Activated T-helper 2 cell treated with anti-CD3 and anti-CD28 coated beads, Interferon-gamma antibody, Interleukin-2, Interleukin-4, amounts not matched to agents 10 μg/mL and 5 μg/mL and 100 μg/mL, durations not matched to agents 14 hours and 24 hours and 36 hours (primary cell): ENCODE measurements at places on chromosomes 2 and 18. TPM values are rescaled to one million over a fixed set of nuclear protein-coding genes. Genes with fewer than 3 reads are reported as not detected.

DNA sequence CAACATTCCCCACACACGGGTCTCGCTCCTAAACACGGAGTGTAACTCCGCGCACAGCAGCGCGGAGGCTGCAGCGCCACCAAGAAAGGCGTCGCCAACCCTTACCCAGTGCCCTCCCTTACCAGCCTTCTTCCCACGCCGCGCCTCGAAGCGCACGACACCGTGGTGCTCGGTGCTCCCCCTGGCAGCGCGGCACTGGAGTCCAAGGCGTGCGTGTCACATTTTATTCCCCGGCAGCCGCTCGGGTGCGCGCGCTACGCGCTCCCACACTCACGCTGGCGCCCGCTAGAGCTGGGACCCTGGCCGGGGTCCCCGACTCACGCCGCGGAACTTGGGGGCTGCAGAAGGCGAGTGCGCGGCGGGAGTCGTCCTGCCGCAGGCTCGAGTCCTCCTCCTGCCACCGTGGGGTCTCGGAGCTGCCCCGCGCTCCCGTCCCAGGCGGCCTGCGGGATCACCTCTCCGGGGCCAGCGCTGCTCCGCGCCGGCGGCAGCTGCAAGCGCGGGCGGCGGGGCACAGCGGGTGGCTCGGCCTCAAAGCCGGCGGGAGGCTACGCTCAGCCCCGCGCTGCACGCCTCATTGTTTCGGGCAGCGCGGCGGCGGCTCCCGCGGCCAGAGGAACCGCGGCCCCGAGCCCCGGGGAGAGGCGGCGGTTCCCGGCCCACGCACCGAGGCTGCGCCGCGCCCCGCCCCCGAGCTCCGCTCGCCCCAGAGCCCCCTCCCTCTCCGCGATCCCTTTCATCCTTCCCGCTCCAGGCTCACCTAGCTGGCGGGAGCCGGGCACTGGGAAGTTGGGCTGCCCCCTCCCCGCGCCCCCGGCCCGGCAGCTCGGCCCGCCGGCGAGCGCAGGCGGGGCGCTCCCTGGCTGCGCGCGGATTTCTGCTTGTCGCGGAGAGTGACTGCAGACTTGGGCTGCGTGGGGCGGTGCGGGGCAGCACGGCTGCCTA lies at the start of gene ST6GAL2:
Gene ST6GAL2, minus strand, starts transcription at position 197 of the 945 bp plus-strand sequence. CDS start 42,190 bp downstream, outside the sequence.
- peaks cover 33% of the 10 kb centered on the region for H3K27me3 ChIP-seq
- H3K4me3 ChIP-seq, result no peak within 1 kb of the TSS
- no peak within 1 kb of the TSS for H3K27ac ChIP-seq
- DNase-seq, result no peak

GRCh38 chr2:209988010-209988409 lies 14.4 kb upstream of the RPE start:
- DNase-seq, result no peak
- peaks cover 23% of the 10 kb centered on the region for H3K27me3 ChIP-seq
- H3K4me1 ChIP-seq, result peaks cover 4% of the 10 kb centered on the region
- H3K36me3 ChIP-seq, result no peaks in the 10 kb centered on the region

DNA sequence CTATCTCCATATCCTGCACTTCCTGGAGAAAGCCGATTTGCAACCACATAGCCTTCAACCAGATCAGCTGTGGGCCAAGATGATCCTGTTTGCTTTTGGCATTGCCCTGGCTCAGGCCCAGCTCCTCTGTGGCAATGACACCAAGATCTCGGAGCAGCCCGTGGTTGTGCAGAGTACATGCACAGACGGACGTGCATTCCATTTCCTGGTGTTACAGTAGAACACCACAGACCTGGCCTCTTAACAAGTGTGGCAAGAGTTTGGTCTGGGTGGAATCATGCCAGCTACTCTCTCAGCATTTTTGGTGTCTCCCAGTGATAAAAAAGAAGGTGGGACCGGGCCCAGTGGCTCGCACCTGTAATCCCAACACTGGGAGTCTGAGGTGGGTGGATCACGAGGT lies 20.0 kb downstream of the MALT1 start:
- no peaks in the 10 kb centered on the region for H3K27me3 ChIP-seq
- no peak overlapping the region for H3K4me3 ChIP-seq
- no peak overlapping the region for H3K27ac ChIP-seq
- H3K36me3 ChIP-seq, result peaks cover 70% of the 10 kb centered on the region

- peaks cover 1% of the 10 kb centered on the region for H3K4me1 ChIP-seq
- H3K36me3 ChIP-seq, result no peaks in the 10 kb centered on the region
- no peak for DNase-seq
These were observed 471.1 kb upstream of the MEX3C start for GRCh38 chr18:51668607-51669006.

DNA sequence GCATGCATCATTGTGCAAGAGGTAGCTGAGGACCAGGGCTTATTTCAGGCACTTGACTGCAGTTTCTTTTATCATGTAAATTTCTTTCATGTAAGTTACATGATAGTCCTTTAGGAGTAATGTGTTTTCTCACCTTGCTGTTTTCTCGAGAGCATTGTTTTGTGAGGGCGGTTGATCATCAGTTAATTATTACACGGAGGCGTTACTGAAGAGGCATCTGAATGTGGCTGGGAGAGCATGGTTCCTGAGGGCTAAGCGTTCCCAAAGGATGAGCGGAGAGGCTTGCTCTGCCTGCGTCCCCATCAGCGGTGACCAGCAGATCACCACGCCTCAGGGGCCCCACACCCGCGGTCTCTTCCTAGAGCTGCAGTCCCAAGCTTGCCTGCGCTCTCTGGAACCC lies 156.1 kb upstream of the NFATC1 start:
- no peaks in the 10 kb centered on the region for H3K36me3 ChIP-seq
- no peak for DNase-seq
- no peak overlapping the region for H3K4me3 ChIP-seq
- no peaks in the 10 kb centered on the region for H3K4me1 ChIP-seq

DNA sequence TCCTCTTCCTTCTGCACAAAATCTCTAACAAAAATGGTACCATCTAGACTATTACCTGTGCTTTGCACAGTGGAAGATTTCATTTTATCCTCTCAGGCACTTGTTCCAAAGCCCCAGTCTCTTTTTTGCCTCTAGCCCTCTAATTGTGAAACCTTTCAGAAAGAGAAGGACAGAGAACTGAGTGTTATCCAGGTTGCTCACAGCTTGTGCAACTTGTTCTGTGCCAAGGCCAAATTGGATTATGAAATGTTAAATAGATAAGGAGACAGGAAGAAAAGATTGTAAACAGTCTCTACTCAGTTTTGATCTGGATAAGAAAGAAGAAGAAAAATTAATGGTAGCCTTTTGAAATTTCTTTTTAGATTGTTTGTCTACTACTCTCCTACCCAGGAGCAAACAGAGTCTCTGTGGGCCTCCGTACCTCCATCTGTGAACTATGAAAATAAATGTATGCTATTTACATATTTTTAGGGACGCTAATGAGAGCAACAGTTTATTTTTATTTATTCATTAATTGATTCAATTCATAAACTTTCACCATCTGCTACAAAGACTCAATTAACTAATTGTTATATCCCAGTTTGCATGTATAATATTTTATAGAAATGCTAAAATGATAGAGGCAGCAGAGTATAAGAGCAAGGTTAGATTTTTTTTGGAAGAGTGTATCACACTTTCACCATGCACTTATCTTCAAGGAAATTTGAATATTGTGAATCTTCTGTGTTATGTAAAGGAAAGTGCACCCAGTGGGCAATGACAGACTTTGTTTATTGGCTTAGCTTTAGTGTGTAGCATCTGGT lies 339.0 kb upstream of the ETAA1 start:
- no peak overlapping the region for H3K4me3 ChIP-seq
- H3K36me3 ChIP-seq, result no peaks in the 10 kb centered on the region
- no peaks in the 10 kb centered on the region for H3K27me3 ChIP-seq
- DNase-seq, result no peak

- H3K4me1 ChIP-seq, result peaks cover 47% of the 10 kb centered on the region
- H3K36me3 ChIP-seq, result peaks cover 73% of the 10 kb centered on the region
- no peak for DNase-seq
- no peaks in the 10 kb centered on the region for H3K27me3 ChIP-seq
- no peak overlapping the region for H3K4me3 ChIP-seq
- peak overlapping the region; percentile 40 for H3K27ac ChIP-seq
These were observed 58.1 kb downstream of the COA5 start for GRCh38 chr2:98550165-98550564.

- H3K27me3 ChIP-seq, result peaks cover 2% of the 10 kb centered on the region
- no peak overlapping the region for H3K27ac ChIP-seq
- no peaks in the 10 kb centered on the region for H3K36me3 ChIP-seq
- no peak overlapping the region for H3K4me3 ChIP-seq
- H3K4me1 ChIP-seq, result no peaks in the 10 kb centered on the region
- DNase-seq, result no peak
These were observed 54.0 kb downstream of the HRH4 start for GRCh38 chr18:24514439-24514838.

DNA sequence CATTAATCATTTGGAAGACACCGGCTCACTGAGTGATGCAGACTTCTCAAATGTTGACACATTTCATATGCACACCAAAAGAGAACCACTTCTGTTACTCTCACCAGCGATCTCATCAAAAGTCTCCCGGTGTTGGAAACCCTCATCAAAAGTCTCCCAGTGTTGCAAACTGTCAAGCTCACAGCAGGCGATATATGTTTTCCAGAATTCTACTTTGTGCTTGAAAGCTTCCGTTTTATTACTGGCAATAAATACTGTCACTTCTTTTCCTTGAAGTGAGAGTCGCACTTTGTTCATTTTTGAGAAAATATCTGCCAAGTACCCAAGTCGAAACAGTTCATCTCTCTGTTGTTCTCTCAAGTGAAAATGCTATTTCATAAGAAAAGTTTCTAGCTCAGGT lies 20.5 kb downstream of the MLPH start:
- H3K36me3 ChIP-seq, result no peaks in the 10 kb centered on the region
- peaks cover 11% of the 10 kb centered on the region for H3K27me3 ChIP-seq
- H3K4me3 ChIP-seq, result no peak overlapping the region
- DNase-seq, result no peak
- H3K27ac ChIP-seq, result no peak overlapping the region

Gene SPATA3
- not detected in 2 replicates for total RNA-seq

Gene VAMP8
- 99.7 and 101 TPM in 2 replicates for total RNA-seq

Gene POTEI
- not detected in 2 replicates for total RNA-seq

Gene CCT7
- 562 and 584 TPM in 2 replicates for total RNA-seq

Gene L3MBTL4
- 0.05 and 0.11 TPM in 2 replicates for total RNA-seq

Gene PRSS56
- total RNA-seq, result not detected in 2 replicates
